ENCODE measurements at places on chromosomes 5 and 9.

DNA sequence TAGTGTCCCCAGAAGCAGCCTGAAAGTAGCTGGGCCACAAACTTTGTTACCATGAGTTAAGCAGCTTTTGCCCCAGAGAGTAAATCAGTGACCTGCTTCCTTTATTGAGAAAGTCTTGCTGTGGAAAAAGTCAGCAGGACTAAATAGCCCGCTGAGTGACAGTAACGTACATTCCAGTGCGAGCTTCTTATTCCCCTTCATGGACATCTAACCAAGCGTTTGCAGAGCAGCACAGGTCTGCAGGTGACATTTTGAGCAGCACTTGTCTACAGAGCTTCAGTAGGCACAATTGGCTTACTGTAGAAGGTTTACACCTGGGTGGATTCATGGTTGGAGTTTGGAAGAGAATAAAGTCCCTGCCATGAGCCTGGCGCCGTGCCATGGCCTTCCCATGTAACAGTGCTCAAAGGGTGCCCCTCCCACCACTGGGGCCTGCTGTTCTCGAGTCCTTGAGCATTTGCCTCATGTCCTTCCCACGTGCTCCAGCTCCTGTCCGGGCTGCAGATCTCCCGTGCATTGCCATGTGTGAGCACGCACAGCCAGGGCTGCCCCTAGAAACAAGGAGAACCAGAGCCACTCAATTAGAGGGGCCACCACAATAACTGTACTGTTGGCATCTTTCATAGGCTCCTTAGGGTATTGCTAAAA, 41.3 kb upstream of the GRHPR start:
- no peak for DNase-seq

DNA sequence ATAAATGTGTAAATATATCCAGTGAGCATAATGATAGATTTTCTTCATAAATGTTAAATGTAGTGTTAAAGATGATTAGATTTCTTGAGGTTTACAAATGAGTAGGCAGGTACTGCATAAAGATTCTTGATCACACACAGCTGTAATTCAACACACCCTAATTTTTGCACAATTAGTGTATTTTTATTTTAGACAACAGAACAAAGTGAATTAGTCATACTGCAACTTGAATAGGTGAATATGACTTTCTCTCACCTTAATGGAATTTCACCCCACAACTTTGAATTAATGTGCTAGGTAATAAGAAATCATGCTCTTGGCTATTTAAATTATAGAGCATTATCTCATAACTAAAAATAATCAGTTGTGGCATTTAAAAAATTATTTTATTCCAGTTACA, 795.7 kb upstream of the ACO1 start:
- DNase-seq, result no peak

- DNase-seq, result no peak
Observed at GRCh38 chr9:136084063-136084944, 10.8 kb downstream of the NACC2 start.

GRCh38 chr9:118975736-118976135, 393.5 kb downstream of the BRINP1 start:
- DNase-seq, result no peak

DNA sequence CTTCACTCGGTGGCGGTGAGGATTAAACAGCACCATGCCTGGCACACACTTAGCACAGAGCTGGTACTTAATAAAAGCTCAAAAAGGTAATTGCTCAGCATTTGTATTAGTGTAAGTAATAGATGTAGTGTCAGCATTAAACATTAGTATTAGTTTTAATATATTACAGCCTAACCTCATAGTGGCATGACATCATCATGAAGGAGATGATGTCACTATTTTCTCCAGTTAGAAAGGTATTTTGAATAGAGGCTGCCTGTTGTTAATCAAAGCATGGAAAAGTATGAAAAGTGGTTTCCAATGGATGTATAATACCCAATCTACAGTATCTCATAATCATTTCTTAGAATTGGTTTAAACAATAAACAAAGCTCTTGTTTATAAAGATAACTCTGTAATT, 49.0 kb upstream of the FSTL4 start:
- DNase-seq, result no peak

GRCh38 chr9:131720330-131720729, 19.5 kb downstream of the RAPGEF1 start:
- DNase-seq, result no peak

DNA sequence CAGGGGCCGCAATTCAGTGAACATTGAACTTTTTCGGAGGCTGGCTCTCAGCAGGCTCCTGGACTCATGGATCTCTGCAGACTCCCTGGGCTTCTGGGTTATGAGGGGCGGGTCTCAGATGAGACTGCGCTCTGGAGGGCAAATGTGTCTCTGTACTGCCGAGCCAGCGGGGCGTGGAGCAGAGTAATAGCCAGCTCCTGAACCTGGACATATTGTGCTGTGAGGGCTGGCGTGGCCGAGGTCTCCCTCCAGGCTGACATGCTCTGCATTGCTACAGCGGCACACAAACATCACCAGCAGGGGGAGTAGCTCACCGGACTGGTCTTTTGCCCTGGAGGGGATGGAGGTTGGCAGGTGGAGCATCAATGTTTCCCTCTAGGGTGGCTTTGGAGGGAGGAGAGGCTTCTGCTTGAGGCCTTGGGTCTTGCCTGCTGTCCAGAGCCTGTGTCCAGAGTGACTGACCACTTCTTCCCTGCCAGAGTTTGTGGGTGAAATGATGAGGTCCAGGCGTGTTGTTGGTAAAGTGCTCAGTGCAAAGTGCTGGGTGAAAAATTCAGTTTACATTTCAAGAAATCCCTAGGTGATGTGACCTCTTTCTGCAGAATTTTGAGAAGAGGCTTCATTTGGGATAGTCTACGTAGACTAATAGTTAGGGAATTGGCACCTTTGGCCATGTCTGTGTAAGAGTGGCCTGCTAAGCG, 10.9 kb upstream of the GADD45G start:
- DNase-seq, result no peak

- DNase-seq, result no peak
Observed at GRCh38 chr5:14726066-14726838, 61.7 kb downstream of the OTULIN start.

DNA sequence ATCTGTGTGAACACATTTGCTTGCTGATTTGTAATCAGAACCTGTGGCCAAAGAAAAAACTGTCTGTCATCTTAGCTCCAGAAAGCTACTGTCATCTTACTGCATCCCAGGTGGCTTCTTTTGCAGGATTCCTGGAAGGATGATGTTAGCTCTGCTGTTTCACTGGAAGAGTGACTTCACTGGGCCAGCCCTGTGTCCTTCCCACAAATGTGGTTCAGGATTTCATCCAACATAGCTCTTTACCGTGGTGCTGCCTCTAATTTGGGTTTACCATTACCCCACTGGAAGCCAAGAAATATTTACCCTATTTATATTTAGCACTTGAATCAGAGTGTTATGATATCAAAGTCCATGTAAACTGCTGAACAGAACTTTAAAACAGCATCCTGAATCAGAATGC, 501.0 kb downstream of the GADD45G start:
- no peak for DNase-seq

DNA sequence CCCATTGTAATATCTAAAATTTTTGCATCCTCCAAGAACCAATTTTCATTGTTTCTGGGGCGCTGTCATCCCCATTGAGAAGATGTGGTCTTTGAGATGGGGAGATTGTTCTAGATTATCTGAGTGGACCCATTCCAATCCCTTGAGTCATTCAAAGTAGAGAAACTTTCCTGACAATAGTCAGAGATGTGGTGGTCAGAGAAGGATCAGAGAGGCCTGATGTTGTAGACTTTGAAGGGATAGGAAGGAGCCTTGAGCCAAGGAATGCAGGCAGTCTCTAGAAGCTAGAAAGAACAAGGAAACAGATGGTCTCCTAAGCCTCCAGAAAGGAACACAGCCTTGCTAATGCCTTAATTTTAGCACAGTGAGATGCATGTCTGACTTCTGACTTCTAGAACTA, 80.4 kb downstream of the TEK start:
- no peak for DNase-seq

DNA sequence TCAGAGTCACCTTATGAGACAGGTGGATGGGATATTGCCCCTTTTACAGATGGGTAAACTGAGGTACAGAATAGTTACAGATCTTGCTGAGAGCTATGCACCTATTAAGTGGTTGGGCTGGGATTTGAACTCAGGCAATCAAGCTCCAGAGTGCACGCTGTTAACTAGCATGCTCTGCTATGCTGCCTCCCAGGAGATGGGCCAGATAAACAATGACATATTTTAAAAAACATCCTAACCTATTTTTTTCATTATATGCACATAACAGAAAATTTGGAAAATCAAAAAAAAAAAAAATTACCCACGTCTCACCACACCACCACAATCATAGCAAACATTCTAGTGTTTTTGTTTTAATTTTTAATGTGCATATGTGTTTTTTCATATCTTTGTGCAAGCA, 123.4 kb upstream of the STC2 start:
- DNase-seq, result no peak

DNA sequence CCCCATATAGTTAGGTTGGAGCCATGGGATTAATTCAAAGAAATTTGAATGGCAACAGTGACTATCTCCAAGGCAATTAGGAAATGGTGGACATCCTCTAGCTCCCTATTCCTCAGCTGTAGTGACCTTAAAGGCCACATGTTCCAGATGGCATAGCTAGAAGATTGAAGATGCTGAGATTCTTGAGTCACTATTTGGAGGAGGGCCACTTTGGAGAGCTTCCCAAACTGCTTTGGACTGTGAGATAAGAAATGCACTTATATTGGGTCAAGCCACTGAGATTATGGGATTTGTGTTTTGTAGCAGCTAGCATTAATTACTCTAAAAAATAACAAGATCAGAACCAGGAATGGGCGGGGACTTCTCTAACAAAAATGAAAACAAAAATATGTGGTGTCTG, 636.2 kb upstream of the CCNG1 start:
- no peak for DNase-seq

DNA sequence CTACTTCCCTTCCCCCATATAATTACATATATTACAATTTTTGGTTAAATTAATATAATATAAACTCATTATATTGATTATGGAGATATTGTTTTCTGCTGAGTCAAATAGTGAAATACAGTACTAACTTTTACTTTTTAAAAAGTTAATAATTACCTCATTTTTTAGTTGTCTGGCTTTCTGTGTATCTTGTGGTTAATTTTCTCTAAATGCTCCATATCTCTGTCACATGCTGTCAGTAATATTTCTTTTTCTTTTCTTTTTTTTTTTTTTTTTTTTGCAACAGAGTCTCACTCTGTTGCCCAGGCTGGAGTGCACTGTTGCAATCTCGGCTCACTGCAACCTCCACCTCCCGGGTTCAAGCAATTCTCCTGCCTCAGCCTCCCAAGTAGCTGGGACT, 23.2 kb downstream of the STX17 start:
- DNase-seq, result no peak

DNA sequence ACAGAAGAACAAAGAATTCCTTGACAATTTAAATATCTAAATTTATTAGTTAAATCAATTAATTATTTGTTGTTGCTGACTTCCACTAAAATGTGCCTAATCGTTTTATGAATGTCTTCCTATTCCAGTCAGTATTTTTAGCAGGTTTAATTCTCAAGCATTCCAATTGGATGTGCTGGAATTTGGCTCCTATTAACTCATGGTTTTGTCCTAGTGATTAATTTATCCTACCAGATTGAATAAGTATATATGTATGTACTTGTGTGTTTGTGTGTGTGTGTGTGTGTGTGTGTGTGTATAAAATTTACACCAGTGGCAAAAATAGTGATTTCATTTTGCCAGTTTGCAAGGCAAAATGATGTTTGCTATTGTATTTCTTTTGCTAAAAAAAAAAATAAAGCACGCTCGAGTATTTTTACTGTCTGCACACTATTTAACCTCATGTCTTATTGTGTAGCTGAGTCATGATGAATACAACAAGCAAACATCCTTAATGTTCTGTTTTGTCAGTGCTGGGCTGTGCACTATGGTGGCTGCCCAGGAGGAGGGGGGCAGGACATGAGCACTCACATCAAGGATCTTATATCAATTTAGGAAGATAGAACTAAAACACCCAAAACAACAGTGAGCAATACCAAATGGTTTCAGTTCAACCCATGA, 375.5 kb downstream of the PDE4D start:
- no peak for DNase-seq

- DNase-seq, result no peak
Observed at GRCh38 chr9:6014670-6015270, 654 bp downstream of the RANBP6 start.

DNA sequence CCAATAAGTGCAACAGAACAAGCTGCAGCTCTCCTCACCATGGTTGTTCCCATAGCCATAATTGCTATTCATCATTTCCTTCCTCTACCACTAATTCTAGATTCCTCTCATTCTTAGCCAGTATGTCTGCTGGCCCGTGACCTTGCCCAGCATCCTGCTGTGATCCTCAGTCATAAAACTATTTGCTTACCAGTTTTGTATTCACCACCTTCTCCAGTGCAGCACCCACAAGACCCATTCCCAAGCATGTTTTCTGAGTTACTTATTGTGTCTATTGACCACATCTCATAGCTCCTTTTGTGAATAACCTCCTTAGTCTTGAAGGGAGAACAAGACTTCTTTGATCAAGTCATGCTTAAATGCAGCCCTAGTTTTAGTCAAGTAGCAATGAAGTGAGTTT, 488.0 kb upstream of the CTNND2 start:
- no peak for DNase-seq

GRCh38 chr9:126956917-126957686, 42.5 kb downstream of the RALGPS1 start:
- DNase-seq, result no peak

DNA sequence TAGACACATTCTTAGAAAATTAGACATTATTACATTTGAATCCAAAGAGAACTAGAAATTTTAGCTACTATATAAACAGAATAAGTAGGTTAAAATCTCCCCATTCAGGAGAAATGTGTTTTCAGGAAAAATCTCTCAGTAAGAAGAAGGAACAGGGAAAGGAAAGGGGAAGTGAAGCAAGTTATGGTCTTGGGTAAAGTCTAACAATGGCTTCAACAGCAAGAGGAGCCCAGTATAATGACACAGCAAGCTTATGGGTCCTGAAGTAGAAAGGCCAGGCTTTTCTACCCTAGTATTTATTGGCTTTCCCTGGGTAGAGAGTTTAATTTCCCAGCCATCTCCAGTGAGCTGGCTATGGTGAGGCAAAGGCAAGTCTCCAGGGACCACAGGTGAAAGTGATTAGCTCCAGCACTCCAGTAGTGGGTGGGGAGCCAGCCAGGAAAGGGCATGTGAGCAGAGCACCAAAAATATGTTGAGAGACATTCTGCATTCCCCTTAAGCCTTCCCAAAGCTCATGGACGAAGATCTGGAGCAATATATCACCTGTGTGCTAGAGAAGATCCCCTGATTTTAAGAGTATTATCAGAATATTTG, 981.7 kb downstream of the NR2F1-AS1 start:
- DNase-seq, result no peak

GRCh38 chr9:25813478-25813877, 135.2 kb upstream of the TUSC1 start:
- no peak for DNase-seq

DNA sequence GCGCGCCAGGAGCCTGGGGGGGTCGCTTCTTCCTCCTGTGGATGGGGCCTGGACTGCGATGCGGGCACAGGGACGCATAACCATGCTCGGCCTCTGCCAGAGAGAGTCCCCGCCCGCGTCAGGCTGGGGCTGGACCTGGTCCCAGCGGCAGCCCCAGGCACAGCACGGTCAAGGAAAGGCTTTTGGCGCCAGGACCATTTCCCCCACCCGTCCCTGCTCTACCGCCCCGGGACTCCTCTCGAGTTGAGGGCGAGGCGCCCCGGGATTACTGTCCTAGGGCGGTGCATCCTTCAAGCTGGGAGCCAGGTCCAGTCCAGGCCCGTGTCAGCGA, 341 bp downstream of the MXD3 start:
- no peak for DNase-seq
